ENCODE measurements at places on chromosomes 4 and X. TPM values are rescaled to one million over a fixed set of nuclear protein-coding genes. Genes with fewer than 3 reads are reported as not detected.

Gene TKTL1
- polyA plus RNA-seq: 0.45 TPM

DNA sequence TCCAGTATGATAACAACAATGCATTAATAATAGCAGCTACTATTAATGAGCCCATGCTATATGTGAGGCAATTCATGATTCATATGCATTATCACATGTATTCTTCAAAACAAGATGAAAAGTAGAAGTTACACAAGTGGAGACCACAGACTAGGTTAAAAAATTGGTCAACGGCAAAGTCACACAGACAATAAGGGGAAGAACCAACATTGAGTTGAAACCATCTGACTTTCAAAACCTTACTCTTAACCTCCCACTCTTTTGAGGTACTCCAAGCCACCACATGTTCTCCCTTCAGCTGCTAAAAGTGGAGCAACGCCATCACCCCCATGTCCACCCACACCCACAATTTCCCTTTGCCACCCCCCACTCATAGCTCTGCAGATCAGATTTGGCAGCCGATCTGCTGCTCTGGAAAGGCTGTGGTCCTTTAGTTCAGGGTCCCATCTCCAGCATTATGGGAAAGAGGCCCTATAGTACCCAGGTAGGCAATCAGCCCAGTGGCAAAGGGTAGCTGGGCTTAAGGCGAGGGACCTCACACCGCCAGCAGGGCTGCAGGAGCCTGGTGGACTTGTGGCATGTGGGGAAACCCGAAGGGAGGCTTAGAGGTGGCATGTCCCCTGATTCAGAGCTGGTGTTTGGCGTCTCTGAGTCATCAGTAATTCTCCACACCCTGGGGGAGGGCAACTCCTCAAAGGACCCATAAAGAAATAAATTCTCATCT lies 33.5 kb upstream of the CYBB start:
- no peak for DNase-seq

GRCh38 chr4:187433141-187433540 lies 562.4 kb upstream of the ZFP42 start:
- no peak for DNase-seq

DNA sequence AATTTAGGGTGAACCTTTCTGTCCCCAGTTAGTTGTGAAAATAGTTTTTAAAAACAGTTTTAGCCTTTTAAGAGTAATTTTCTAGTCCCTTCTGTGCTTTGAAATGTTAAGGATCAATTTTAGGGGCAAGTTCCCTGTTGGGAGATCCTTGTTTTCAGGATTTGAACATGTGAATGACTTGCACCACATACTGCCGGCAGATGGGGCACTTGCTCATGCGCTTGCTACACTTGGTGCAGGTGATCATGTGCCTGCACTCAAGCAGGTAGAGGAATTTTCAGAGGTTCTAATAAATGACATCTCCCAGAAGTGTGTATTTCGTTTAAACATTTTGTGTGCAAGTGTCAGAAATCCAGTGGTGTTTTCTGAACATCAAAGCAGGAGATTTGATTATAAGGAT lies 195.9 kb downstream of the CHM start:
- no peak for DNase-seq

DNA sequence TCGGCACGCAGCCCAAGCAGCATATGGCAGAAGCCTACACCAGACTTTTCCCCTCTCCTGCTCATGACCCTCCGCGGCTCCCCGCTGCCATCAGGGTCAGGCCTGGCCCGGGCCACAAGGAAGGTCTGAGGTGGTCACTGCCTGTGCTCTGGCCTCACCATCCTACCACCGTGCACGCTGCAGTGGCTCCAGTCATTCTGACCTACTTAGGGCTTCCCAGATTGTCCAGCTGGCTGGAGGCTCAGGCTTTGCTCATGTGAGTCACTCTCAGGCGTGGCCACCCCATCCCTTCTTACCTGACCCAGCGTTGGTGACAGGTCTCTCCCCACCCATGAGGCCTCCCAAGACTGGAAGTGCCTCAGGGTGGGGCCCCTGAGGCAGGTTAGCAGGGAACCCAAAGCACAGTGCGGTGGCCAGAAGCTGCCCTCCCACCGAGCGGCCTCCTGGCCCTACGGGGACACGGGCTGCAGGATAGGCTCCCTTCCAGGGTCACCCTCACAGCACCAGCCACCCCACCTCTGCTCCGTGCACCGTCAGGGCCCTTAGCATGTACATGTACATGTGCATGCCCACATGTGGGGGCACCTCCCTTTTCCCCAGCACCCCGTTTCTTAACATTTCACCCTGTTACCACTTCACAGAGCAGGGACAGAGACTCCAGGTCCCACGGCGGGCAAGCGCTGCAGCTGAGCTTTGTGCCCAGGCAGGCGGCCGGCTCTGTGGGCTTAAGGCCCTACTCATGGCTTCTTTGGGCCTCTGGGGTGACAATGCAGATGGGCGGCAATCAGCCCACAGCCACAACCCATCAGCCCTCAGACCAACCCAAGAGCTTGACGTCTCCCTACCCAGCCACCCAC lies 2.2 kb downstream of the TREX2 start:
- DNase-seq: no peak

DNA sequence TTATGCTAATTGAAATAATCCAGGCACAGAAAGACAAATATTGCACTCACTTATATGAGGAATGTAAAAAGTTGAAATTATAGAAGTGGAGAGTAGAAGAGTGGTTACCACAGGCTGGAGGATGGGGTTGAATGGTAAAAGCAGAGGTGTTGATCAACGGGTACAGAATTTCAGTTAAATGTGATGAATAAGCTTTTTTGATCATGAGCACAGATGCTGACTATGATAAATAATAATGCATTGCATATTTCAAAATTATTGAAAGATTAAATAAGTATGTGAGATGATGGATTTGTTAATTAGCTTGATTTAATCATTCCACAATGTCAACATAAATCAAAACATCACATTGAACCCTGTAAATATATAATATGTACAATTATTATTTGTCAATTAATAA lies 213.1 kb downstream of the DCAF12L2 start:
- no peak for DNase-seq

GRCh38 chr4:176475067-176475466 lies 155.3 kb downstream of the SPCS3 start:
- DNase-seq: no peak

DNA sequence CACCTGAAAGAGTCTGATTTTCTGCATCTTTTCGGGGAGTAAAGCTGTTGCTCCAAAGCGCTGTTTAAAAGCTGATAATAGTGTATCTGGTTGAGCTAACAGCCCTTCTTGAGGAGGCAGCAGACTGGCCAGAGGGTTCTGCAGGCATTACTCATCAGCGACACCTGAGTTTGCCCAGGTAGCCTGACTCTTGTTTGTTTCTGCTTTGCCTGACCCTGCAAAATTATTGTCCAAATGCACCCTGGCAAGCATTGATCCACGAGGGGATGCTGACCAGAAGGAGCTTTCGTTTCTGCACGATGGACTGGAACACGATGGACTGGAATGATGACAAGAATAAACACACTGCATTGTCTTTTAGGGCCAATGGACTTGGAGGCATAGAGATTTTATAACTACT lies 6.2 kb downstream of the CD99 start:
- DNase-seq: no peak
